ENCODE measurements at places on chromosomes 12 and 14.

DNA sequence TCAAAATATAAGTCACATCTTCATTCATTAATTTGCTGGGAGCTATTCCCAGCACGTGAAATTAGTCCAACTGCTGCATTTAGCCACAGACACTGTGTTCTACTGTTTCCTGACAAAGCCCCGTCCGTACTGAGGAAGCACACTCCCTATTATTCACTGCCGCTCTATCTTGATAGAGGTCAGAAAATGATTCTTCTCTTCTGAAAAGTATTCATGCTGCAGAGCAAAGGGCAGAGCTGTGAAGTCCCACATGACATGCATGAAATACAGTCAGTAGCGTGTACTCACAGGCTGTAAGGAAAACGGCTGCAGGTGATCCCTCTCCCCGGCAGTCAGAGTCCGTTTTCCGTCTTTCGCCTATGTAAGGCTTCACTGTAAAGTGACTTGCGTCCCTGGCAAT lies 302.5 kb upstream of the FKBP4 start:
- no peak for DNase-seq

GRCh38 chr12:80677994-80678393 lies 29.4 kb upstream of the MYF6 start:
- DNase-seq = no peak

DNA sequence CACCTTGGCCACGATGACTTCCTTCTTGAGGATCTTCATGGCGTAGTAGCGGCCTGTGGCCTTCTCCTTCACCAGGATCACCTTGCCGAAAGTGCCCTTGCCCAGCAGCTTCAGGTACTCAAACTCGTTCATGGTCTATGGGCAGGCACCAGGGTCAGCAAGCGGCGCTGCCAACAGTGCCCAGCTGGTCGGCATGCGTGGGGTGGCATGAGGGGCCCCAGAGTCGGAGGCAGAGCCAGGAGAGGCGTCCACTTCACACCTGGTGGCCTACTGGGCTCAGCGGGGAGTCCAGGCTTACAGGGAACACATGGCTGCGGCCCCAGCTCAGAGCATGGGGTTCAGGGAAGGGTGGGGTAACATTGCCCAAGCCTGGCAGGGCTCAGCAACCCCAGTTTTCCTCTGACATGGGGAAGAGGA lies 20.5 kb downstream of the AKT1 start:
- no peak for DNase-seq

DNA sequence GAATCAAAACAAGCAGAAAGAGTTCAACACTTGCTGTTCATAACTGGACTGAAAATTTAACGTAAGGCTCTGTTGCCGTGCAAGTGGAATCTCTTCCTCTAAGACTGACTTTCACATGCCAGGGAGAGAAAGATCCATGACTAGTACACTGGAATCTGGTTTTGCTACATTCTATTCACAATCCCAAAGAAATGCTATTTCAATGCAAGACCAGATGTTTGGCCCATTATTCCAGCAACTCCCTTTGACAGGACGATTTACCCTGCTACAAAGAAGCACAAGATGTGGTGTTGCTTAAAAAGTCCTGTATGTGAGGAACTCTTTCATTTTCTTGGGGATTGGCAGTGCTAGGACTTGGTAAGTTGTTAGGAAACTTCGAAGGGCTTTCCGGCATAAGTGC lies 17.4 kb downstream of the RFC5 start:
- DNase-seq = no peak

DNA sequence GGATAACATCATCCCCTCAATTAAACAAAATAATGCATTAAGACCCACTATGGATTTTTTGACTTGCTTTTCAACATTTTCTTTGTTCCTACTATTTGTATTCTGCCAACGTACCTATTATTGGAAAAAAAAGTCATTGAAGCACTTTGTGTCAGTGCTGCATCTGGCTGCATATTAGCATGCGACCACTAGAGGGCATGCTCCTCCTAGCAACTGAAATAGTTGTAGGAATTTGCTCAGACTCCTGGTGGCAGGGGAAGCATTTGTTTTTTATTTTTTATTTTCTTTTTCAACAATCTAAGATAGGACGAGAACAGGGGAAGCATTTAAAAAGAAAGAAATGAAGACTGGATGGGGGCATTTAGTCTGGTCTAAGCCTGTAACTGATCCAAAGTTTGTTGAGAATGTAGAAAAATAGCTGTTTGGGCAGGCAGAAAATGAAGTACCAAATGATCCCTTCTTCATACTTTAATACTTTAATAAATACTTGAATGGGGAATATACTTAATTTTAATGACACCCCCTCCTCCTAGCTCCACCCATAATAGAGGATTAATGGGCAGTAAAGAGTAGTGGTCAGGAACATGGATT lies 14.5 kb upstream of the CLEC4A start:
- peak; percentile 89 for DNase-seq

DNA sequence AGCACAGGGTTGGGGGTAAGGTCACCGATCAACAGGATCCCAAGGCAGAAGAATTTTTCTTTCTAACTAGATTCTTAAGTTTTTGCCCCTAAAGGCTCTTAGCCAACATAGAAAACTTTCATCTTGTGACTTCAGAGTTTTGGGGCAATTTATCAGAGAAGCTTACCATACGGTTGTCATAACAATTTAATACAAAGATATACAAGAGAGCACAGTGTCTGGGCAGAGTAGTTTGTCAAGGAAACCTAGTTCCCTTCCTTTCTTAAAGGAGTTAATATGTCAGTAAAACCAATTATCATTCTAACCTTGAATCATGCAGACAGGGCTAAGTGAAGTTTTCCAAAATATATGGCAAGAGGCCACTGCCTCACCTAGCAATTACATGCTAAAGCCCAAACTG lies 18.4 kb downstream of the NR2C1 start:
- DNase-seq = no peak

- no peak for DNase-seq
These were observed 18.3 kb downstream of the TRIP11 start for GRCh38 chr14:92021523-92021922.

DNA sequence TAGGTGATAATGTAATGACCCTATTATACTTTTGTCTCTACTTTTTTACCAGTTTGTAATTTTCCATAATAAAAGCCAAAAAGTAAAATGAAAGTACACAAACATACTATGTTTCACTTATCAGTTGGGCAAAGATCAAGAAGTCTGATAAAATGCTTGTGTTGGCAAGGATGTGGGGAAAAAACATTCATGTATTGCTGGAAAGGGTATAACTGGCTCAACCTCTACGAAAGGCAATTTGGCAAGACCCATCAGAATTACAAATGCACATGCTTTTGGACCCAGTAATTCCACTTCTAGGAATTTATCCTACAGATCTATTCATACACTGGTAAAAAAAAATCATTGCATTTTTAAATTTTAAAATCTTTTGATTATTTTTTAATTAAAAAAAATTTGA lies 68.0 kb downstream of the SPTB start:
- no peak for DNase-seq

DNA sequence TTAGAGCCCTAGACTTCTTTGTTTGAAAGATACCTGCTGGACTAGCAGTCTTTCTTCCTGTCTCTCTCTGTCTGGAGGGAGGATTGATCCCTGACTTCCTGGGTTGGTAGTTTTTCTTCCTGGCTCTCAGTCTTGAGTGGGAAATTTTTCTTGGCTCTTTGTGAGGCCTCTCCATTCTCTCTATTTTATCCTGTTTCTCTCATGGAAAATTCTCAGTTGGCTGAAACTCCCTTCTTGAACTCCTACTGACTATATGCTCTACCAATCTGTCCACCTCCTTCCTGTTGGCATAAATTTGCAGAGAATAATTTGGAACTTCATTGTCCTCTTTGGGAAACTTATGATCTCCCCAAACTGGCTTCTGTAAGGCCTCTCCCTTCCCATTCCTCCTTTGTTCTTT lies 24.1 kb upstream of the MUCL1 start:
- no peak for DNase-seq

- no peak for DNase-seq
These were observed 95.7 kb downstream of the PAPLN start for GRCh38 chr14:73333031-73333430.

DNA sequence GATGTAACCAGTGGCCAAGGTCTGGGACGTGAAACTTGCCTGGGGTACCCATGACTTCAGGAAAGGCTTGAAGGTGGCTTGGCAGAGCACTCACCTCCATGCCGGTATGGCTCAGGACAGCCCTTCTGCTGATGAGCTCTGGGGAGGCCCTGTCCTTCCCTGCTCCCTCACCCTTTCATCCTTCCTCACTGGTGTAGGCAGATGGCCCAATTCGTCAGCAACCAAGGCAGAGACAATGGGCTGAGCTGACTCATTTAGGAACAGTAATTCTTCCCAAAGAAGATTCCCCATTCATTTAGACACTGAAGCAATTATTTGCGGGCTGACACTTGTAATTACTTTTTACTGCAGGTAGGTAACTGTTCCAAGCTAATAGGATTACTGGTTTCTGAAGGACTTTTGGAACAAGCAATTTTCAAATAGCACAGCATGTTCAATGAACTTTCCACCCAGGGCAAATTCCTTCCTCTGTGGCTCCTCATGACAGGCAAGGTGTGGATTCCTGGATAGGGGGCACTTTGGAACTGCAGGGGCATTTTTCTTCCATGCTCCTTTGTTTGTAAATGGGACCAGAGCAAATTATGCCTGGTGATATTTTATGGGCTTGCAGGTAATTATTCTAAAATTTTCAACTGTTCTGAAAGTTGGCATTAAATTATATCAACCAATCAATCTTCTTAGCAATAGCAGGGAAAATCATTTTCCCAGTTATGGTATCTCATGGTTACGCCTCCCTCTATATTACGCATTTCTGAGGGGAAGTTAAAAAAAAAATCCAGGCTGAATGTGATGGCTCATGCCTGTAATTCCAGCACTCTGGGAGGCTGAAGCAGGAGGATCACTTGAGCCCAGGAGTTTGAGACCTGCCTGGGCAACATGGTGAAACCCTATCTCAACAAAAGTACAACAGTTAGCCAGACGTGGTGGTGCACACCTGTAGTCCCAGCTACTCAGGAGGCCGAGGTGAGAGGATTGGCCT lies 24.1 kb upstream of the NRDE2 start:
- DNase-seq = no peak

GRCh38 chr12:29921307-29921706 lies 137.6 kb upstream of the TMTC1 start:
- no peak for DNase-seq

DNA sequence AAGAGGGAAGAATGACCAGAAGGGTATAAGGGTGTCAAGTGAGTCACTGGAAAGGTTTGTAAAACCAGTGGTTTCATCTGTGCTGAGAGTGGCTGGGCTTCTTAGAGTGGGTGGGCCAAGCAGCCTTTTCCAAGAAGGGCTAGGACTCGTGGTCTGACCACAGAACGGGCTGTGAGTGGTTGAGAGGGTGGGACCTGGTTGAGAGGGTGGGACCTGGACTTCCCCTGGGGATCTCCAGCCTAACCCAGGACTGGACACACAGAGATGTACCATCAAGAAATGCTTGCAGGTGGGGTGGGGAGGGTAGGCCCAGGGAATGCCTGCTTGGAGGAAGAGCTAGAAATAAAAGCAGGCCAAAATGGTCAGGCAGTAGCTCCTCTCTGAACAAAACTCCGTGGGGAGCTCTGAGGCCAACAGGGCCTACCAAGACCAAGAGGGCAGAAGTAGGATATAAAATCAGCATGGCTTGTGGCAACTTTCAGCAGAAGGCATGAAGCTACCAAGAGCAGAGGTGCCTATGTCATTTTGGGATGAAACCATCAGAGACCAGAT lies 140.5 kb downstream of the FOXN3 start:
- no peak for DNase-seq

- DNase-seq = no peak
These were observed 121.5 kb downstream of the ADGRD1 start for GRCh38 chr12:131075194-131075593.

GRCh38 chr12:72937486-72937885 lies 665.3 kb downstream of the TRHDE start:
- DNase-seq = no peak
